Breast epithelium (tissue), 4 donors: ENCODE measurements at places on chromosomes 13 and 19.

- no peak for DNase-seq
Measured at GRCh38 chr19:3804429-3804828, 18.2 kb upstream of the MATK start.

DNA sequence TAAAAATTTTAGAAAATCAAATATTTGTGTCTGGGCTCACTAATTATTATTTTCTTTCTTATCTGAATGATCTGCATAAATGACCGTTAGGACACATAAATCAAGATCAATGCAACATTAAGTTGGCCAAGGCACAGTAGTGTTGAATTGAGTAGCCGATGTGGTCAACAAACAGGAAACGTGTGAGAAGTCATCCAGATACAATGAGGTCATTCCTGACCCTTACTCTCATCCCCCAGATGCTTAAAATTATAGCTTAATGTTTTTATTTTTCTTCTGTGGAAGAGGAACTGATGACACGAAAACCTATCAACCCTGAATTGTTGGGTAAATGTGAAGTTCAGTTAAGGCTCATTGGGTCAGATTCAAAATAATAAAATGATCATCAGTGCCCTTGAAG, 222.9 kb downstream of the RFC3 start:
- DNase-seq: no peak

DNA sequence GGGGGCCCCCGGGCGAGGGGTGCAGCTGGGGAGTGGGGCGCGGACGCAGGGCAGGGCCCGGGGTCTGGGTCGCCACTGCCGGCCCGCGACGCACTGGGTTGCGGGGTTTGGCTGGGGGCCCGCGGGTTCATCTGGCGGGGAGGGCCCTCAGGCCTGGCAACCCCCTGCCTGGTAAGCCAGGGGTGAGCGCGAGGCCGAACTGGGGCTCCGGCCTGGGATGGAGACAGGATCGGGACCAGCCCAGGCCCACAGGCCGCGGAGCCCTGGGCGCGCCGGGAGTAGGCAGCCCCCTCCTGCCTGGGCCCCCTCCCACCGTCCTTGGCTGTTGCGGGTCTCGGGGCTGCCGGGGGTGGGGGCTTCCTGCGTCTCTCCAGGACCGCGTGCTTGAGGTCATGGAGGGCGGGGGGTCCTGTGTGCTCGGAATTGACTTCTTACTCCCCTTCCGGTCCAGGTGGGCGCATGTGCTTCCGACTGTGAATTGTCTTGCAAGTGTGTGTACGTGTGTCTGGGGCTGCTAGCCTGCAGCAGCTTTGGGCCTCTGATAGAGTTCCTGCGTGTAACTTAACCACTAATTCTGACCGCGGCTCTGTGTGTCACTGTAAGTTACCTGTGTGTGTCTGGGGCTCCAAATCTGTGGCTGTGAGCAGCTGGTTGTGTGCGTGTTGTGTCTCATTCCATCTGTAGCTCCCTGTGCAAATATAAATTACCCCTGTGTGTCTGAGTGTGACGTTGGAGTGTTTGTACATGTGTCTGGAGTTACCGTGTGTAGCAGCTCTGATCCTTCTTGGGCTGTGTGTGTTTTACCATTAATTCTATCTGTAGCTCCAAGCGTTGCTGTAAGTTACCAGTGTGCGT, 751 bp downstream of the GRAMD1A start:
- DNase-seq: no peak

DNA sequence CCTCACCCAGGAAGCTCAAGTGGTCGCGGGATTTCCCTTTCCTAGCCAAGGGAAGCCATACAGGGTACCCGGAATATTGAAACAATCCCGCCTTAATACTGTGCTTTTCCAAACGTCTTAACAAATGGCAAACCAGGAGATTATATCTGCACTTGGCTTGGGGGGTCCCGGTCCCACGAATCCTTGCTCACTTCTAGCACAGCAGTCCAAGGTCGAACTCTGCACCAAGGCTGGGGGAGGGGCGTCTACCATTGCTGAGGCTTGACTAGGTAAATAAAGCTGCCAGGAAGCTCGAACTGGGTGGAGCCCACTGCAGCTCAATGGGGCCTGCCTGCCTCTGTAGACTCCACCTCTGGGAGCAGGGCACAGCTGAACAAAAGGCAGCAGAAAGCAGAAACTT, 1644.8 kb downstream of the PCDH9 start:
- no peak for DNase-seq

DNA sequence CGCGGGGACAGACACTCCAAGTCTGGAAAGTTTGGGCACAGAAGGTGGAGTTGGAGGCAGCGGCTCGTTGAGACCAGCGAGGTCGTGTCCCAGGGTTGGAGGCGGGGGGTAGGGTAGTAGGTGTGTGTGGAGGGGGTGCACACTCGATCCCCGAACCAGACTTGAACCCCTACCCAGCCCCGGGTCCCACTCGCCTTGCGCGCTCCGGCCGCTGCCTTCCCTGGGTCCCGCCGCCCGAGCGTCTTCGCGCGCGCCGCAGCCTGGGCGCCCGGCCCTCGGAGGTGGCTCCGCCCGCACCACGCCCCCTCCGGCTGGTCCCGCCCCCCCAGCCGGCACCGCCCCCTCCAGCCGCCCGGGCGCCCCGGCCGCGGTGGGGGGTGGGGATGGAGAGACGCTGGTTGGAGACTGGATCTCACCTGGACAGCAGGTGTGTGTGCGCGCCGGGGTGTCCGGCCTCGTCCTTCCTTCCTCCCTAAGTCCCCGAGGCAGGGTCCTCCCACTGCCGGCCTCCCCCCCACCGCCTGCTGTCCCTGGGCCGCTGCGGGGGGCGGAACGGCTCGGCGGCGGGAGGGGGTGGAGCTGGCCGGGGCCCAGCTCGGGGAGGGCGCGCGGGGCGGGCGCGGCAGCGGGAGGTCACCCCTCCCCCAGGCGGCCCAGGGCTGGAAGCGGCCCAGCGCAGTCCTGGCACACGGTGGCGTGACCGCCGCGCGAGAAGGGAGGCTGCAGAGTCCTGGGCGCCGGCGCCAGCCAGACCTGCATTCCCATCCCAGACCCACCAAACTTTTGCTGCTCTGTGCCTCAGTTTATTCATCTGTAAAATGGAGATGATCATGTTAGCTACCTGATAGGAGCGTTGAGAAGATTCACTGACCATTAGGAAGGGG, at the start of gene KANK2:
TSS of gene KANK2 (minus strand) at position 255 of the 884 bp plus-strand sequence. CDS start 3,034 bp downstream, outside the sequence.
- peak; percentile 87 for DNase-seq

DNA sequence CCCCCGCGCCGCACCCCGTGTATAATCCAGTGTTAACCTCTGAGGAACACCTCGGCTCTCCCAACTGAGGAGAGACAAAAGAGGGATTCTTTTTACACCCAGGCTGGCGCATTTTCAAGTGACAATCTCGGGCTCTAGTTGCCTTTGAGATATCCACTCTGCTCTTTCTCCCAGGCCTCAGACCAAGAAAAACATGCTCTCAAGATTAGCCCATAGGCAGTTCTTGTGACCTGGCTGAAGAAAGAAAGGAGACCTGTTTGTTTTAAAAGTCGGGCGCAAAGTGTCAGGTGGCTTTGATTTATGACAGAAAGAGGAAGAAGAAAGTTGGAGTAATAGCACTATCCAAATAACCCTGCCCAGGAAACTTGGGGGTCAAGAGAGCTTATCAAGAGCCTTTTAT, 27.3 kb downstream of the SHISA2 start:
- DNase-seq: no peak

GRCh38 chr13:62250501-62251201, 835.0 kb upstream of the PCDH20 start:
- DNase-seq: no peak

DNA sequence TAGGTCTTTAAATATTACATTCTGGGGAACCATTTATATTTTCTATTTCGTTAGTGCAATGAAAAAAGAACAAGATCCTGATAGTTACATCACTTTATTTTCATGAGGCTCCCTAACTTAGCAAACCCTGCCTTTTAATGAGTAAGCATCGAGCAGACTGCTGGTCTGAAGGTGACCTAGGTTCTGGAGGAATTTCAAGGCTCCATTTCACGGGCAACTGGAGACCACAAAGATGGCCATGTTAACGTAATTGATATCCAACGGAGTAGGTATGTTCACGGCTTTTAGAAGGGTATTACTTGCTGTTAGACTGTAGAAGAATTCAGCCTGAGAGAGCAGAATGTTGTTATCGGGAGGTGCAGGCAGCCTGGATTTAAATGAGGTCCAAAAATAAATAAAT, 1597.6 kb downstream of the EFNB2 start:
- no peak for DNase-seq

GRCh38 chr13:59392328-59392727, 771.4 kb downstream of the DIAPH3 start:
- no peak for DNase-seq

- no peak for DNase-seq
Measured at GRCh38 chr13:41548910-41549309, 91.6 kb downstream of the RGCC start.

- no peak for DNase-seq
Measured at GRCh38 chr19:1103132-1103707, 574 bp upstream of the GPX4 start.

- DNase-seq: no peak
Measured at GRCh38 chr19:51783372-51783771, 11.6 kb upstream of the FPR3 start.

- no peak for DNase-seq
Measured at GRCh38 chr13:35387682-35388250, 88.7 kb downstream of the MAB21L1 start.

DNA sequence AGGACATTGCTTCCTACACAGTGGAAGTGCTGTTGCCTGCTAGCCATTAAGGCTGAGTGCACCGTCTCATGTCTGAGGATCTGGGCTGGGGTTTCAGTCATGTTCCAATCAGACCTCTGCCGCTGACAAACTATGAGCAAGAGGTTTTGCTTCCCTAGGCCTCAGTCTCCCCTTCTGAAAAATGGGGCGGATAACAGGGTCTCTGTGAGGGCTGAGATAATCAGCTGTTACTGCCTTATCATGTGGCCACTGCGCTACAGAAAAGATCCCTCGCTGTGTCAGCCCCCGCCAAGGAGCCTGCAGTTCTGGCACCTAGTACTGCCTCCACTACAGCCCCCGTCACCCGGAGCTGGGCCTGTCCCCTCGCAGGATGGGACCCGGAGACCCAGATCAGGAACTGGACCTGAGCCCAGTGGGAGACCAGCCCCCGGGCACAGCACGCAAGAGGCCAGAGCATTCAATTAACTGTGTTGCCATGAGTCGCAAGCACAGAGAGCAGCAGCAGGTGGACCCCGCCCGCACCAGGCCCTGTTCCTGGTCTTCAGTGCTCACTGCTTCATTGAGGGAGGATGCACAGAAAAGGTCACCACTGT, 3.0 kb upstream of the PNKP start:
- no peak for DNase-seq

- DNase-seq: no peak
Measured at GRCh38 chr19:19305696-19306095, 14.6 kb downstream of the SUGP1 start.

DNA sequence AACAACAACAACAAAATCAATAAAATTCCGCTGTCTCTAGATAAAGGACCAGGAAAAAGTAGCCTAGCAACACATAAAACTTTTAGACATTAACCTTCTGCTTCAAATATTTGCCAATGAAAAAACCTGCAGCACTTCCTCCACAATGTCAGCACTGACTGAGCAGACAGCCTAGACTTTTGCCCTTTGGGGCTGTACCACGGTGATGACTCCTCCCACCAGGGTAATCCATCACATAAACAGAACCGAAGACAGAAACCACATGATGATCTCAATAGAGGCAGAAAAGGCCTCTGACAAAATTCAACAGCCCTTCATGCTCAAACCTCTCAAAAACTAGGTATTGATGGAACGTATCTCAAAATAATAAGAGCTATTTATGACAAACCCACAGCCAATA, 30.2 kb upstream of the TRPC4 start:
- no peak for DNase-seq

DNA sequence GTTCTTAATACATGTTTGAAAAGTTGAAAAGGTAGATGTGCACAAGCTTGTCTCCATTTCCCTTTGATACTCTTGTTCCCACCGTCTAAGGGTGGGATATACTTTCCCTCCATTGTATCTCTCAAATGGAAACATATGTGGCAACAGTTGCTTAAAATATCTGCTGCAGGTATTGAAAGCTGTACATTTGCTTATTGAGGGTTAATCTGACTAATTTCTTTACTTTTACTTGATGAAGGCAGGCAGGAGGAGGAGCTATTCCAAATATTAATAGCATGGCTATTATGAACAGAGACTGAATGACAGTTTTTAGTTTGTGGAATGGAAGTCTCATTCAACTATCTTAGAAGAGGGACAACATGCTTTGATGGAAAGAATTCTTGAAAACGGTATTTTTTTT, 103.8 kb downstream of the SLC10A2 start:
- DNase-seq: no peak

- no peak for DNase-seq
Measured at GRCh38 chr13:106768991-106769390, 201.1 kb upstream of the ARGLU1 start.

GRCh38 chr13:95620825-95621498, 23.5 kb downstream of the DZIP1 start:
- no peak for DNase-seq

DNA sequence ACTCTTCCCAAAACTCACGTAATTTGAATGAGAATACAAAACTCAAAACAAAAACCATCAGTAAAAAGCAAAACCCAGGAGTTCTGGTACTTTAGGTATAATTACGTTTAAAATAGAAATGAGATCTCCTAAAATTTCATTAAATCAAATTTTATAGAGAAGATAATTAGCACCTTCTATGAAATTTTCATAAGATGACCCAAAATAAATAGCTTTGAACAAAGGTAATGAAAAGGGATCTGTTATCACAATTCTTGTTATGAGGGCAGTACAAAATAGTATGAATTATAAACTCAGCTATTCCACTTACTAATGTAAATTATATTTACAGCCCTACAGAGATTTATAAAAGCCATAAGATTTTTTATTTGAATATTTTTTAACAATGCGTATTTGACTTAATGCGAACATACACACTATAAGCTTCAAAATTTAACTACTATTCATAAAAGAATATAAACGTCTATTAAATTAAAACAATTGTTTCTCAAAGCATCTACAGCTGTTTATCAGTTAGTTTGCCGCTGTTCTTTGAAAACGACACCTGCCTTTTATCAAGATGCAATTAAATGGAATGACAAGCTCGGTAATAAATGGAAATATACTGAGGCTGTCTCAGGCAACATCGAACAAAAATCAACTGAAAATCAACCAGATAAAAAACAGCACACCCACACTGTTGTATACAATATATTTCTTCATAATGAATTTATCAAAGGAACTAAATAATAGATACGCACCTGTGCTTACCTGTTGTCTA, 63.8 kb downstream of the KCNRG start:
- no peak for DNase-seq

GRCh38 chr13:43611281-43612273, 175.2 kb downstream of the ENOX1 start:
- no peak for DNase-seq
